EL (cell line): ENCODE measurements at places on chromosomes 6 and 20.
A peak's percentile ranks its signal among the peaks of the same experiment; 100 is the strongest.

DNA sequence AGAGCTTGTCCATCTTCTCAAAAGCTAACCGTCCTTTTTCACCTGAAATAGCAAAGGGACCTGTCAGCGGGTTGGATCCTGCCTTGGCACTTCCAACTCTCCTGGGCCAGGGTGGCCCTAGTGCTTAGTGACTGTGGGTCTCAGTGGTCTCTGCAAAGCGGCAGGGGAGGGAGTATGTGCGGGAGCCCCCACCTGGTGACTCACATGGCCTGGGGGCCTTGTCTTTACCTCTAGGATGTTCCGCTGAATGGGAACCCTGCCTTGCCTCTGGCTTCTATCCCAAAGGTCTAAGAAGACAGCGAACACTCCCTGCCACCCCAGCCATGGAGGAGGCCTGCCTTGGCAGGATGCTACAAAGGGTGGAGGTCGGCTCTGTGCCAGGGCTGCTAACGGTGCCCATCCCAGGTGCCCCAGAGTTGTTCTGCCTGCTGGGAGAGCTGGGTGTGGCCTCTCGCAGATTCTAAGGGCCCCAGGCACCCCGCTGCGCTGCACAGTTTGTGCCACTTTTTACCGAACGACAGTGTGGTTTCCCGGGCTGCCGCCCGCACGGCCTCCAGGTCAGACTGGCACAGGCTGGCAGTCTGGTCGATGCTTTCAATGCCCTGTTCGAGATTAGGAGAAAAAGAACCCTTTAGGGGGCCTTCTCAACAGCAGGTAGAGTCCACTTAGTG, 77.2 kb downstream of the PTPN1 start:
- no peak for DNase-seq

DNA sequence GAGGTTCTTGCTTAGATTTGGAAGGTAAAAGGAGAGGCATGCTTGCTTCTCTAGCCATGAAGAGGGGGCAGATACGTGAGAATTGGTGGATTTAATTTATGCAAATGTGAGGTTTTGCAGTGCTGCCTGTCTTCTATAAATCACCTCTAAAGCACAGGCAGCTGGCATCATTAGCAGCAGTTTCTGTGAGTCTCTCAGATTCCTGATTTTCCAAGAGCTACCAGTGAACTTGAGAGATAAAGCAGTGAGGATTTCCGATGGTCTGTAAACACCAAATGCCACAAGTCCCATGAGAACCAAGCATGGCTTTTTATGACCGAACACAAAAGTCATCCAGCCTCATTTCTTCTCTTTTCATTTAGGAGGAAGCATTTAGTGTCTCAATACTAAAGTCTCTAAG, 3.2 kb upstream of the SIRPB2 start:
- no peak for DNase-seq

DNA sequence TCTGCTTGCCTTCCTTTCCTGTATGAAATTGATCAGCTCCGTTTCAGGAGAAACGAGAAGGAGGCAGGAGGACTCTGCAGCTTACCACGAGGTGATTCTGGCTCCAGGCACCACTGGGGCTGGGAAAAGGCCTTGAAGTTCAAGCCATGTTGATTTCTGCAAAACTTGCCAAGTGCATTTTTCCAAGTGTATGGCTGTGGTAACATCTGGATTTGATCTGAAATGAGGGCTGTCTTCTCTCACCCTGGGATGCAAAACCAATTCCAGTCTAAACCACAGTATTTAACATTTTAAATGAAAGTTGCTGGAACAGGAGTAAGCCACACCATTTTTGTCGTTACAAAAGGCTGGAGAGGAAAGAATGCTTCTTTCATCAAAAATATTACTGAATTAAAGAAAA, 36.1 kb upstream of the FAM210B start:
- DNase-seq = no peak

DNA sequence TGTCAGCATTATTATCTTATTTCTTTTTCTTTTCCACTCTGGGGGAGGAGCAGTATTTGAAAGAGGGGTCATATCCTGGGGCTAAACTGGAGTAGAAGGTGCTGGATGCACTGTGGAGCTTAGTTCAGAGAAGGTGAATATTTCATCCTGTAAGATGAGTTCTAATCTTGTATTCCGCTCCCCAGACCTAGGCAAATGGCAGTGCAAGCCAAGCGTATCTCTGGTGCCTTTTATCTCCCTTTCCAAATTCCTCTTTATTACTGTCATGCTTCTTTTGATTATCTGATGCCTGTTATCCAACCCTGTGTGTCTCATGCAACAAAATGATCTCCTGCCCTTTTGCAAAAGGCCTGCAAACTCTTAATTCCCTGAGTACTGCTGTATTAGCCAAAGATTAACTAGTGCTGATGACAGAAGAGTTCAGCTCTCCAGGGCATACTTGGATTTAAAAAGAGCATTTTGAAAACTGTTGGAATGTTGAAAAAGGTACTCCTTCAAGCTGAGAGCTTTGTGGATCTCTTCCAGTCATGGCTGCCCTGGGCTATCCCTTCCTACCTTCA, 138.0 kb downstream of the CARMIL1 start:
- no peak for DNase-seq

GRCh38 chr6:13830803-13831202, 16.4 kb upstream of the MCUR1 start:
- DNase-seq = no peak

- DNase-seq = no peak
Measured at GRCh38 chr20:1872459-1873097, 22.6 kb upstream of the SIRPA start.

DNA sequence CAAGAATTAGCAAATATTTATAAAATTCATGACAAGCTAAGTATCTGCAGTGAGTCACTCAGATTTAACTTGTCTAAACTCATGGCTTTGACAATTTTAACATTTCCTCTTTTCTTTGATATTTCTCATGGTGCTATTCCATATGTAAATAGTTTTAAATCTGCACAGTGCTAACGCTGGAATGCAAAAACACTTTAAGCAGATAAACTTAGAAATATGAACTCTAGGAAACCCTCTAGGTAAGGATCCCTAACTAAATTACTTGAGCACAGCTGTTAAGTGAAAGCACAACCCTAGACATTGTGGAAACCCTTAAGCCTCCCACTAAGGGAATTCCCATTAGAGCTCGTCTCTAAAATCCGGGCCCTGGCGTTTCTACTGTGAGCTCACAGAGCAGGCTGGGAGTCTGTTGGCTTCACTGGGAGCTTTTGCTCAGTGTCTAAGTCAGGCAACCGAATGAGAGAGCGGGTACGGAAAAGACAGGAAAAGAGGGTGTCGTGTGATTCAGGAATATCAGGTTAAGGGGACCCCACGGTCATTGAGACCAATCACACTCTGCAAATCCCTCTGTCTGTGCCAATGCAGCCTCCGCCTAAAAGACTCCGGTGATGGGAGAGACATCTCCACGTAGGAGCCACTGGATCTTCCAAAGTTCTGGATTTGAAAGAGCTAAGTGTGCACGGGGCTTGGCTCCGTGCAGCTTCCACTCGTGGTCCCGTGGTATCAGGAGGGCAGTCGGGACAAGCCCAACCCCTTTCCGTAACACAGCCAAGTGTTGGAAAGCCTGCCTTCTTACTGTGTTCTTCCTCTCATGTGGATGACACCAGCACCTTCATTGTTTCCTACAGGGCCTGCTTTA, 112.3 kb upstream of the RPS6KA2 start:
- DNase-seq = no peak

GRCh38 chr6:47203266-47203937, 106.3 kb downstream of the TNFRSF21 start:
- DNase-seq = no peak

- DNase-seq = no peak
Measured at GRCh38 chr20:36107881-36108280, 46.7 kb upstream of the EPB41L1 start.

- DNase-seq = peak; percentile 27
Measured at GRCh38 chr6:121305957-121306607, 28.2 kb downstream of the TBC1D32 start.

GRCh38 chr6:101394936-101395335, 1.4 kb downstream of the GRIK2 start:
- no peak for DNase-seq

- DNase-seq = peak; percentile 67
Measured at GRCh38 chr6:21348504-21349195, 244.9 kb upstream of the SOX4 start.

- DNase-seq = no peak
Measured at GRCh38 chr20:37520419-37520955, 563 bp upstream of the NNAT start.

GRCh38 chr20:40749985-40750506, 61.0 kb upstream of the MAFB start:
- no peak for DNase-seq

GRCh38 chr6:157841211-157841840, 18.3 kb downstream of the SNX9 start:
- no peak for DNase-seq

- DNase-seq = no peak
Measured at GRCh38 chr20:43055181-43055884, 134.4 kb downstream of the PTPRT start.

DNA sequence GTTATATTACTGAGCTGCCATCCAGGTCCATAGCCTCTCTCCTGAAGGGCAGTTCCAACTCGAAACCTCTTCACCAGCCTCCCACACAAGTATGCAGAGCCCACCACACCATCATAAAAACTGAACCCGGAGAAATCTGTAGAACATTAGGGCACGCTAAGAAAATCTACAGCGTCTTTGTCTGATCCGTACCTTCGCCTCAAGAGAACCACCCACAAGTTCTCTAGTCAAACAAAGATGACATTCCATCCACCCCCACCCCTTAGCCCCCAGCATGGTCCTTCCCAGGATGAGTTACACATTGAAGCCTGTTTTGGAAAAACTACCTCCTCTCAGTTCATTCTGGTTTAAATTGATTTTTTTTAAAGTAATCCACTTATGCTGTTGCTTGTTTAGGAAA, 219.7 kb downstream of the ZMYND8 start:
- no peak for DNase-seq

DNA sequence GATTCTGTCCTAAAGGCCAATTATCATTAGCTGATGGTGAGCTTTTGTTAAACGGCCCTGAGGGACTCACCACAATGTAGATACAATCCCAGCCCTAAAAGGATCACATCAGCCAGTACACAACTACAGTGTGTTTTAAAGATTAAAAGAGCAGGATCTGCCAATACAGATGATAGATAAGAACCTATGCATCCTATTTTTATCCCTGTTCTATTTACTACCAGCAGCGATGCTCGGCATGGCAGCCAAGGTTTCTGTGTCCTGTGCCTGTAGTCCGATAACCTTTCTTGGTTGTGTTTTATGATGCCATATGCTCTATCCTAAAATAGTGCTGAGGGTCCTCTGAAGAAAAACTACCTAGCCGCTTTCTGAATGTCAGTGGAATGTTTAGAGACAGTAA, 289.4 kb downstream of the PHACTR1 start:
- DNase-seq = no peak

DNA sequence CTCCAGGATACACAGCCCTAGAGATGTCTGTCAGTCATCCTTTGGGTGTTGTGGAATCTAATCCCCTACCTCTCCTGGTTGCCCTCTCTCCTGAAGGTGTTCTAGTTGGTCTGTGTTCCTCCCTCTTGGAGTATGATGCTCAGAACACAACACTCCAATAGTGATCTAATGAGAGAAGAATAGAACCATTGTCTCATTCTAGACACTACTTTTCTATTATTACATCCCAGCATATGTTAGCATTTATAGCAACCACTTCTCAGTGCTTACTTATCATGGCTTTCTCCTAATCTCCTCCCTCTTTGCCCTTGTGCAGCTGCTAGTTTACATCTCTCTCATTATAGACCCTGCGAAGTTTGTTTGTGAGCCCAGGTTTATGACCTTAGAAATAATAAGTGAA, 109.0 kb downstream of the UNC5CL start:
- no peak for DNase-seq

- no peak for DNase-seq
Measured at GRCh38 chr6:41028561-41029412, 10.2 kb downstream of the UNC5CL start.
